ENCODE measurements at places on chromosomes 16 and 17.
A peak's percentile ranks its signal among the peaks of the same experiment; 100 is the strongest.

DNA sequence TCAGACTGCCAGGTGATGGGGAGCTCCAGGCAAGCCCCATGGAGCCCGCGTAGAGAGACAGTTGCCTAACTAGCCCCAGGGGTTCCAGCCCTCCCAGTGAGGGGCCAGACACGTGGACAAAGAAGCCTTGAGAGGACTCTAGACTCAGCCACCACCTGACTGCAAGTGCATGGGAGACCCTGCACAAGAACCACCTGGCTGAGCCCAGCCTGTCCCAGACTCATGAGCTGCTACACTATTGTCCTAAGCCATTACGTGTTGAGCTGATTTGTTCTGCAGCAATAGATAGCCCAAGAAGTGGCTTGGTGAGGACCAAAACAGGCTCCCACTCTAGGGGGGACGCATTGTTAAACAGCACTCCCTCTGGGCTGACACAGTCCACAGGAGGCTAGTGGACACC, 37.6 kb upstream of the KLHDC4 start:
- no peak for DNase-seq

DNA sequence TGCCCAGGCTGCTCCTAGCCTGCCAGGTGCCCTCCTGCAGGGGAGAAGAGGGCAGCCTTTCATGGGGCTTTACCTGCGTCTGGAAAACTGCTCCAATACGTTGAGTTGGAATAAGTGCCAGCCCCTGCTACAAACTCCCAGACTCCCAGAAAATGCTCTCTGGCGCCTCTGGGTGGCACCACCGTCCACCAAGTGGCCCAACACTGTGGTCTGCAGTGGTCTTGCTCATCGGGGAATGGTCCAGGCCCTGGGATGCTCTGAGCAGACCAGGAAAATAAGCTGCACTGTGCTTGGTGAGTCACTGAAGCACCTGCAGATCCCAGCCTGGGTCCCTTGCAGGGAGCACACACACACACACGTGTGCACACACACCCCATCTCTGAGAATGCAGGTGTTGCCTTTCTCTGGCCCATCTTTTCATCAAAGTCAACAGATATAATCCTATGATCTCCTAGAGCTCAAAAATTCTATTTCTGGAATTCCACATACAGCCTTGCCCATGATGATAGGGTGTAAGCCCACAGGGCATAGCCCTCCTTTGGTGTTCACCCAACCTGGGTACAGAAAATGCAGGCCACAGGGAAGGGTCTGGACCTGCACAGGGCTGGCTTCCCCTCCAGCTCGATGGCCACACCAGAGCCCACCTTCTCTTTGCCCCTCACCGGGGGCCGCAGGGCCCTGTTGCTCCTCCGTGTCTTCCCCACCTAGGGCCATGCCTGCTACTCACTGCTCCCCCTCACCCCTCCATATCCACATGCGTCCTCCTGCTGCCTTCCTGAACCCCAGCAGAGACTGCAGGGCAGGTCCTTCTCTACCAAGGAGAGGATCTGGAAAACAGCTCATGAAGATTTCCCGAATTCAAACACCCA, 20.5 kb downstream of the CDIP1 start:
- no peak for DNase-seq

- no peak for DNase-seq
Measured at GRCh38 chr16:52078716-52079655, 468.0 kb downstream of the TOX3 start.

- DNase-seq, result no peak
Measured at GRCh38 chr17:3693141-3693540, 2.8 kb downstream of the P2RX5 start.

DNA sequence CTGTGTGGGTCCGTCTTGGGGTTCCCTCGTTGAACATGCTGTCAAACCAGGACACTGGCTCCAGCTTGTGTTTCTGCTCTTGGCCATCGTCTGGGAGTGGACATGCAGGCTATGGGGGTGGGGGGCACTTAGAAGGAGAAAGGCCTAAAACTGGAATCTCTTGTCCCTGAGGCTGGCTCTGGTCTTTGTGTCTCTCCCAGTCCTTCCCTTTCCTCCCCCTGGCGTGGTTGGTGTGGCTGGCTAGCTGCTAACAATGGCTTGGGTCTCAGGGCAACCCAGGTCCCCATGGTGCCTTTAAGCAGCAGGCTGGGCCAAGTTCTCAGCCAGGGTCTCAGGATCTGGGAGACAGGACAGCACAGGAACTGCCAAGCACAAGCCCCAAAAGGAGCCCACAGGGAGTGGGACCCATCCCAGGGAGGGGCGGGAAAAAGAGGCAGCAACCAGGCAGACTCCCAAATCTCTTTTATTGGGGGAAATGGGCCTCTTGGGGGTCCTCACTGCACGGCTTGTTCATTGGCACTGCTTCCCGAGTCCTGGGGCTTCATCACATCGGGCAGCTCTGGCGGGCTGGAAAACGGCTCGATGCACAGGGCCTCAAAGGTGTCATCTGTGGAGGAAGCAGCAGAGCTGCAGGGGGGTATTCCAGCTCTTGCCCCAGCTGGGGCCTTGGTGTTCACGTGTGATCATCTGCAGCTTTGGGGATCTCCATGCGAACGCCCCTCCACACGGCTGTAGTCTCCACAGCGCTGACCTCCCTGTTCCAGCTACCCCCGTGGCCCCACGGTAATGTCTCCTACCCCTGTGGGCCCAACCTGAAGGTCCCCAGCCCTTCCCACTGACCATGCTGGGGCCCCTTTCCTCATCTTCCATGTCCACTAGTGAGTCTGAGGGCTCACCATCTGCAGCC, 5.3 kb downstream of the ELOB start:
- peak; percentile 4 for DNase-seq

DNA sequence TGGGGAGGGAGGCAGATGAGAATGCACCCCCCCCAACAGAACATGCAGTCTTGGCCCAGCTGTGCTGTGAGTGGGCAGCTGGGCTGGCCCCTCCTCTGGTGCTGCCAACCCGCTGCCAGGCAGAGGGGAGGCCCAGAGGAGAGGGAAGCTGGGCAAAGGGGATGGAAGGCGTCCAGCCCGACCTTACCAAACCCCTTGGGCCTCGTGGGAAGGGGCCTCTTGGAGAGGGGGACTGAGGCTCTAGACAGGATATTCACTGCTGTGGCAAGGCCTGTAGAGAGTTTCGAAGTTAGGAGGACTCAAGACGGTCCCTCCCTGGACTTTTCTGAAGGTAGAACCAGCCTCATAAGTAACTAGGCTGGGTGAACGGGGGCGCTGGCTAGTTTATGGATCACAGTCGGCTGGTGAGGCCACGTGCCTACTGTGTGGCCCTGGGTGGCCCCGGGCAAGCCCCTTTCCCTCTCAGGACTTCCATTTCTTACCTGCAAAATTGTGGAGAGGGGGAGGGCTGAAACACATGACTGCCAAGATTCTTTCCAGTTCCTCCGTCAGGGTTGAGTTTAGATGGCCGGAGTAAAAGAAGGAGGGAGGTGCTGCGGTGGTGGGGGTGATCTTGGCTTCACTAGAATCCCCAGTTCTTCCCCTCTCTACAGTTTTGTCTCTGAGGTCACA, 857 bp upstream of the STAT5A start:
- peak; percentile 71 for DNase-seq
